LHCN-M2 (cell line): ENCODE measurements at places on chromosomes 2 and 18.

GRCh38 chr2:121351521-121352318, 66.7 kb upstream of the TFCP2L1 start:
- no peak for DNase-seq

DNA sequence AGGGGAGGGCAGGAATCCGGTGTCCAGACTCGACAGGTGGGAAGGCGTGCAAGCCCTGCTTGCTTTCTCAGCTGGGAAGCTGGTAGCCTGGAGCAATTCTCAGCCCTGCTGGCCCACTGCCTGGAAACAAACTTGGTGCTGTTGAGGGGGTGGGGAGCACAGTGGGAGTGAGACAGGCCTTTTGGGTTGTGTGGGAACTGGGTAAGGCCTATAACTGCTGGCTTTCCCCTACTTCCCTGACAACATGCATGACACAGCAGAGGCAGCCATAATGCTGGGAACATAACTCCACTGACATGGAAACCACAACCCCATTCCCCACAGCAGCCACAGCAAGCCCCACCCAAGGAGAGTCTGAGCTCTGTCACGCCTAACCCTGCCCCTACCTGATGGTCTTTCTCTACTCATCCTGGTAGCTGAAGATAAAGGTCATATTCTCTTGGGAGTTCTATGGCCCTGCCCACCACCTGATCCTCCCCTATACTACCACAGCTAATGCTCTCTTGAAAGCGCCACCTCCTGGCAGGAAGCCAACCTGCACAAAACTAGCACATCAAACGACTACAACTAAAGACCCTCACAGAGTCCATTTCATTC, 122.9 kb upstream of the ACVR1C start:
- peak; percentile 90 for DNase-seq

- no peak for DNase-seq
Measured at GRCh38 chr2:152507907-152508306, 172.9 kb downstream of the FMNL2 start.

GRCh38 chr2:237858294-237859081, 935 bp upstream of the RAMP1 start:
- DNase-seq = peak; percentile 97

- DNase-seq = no peak
Measured at GRCh38 chr2:151200844-151201243, 60.8 kb downstream of the RBM43 start.

- DNase-seq = no peak
Measured at GRCh38 chr2:115796078-115796477, 1353.6 kb downstream of the DPP10 start.
